Upper lobe of left lung (tissue), 6 donors: ENCODE measurements at places on chromosomes 1 and 21. TPM values are rescaled to one million over a fixed set of nuclear protein-coding genes. Genes with fewer than 3 reads are reported as not detected.

Gene MYCL
- total RNA-seq, result 8.2 TPM

GRCh38 chr1:225824533-225824941 is 14.6 kb downstream of the EPHX1 start:
- DNase-seq, result no peak

GRCh38 chr1:9291914-9292360 is 757 bp upstream of the SPSB1 start:
- no peak for DNase-seq

DNA sequence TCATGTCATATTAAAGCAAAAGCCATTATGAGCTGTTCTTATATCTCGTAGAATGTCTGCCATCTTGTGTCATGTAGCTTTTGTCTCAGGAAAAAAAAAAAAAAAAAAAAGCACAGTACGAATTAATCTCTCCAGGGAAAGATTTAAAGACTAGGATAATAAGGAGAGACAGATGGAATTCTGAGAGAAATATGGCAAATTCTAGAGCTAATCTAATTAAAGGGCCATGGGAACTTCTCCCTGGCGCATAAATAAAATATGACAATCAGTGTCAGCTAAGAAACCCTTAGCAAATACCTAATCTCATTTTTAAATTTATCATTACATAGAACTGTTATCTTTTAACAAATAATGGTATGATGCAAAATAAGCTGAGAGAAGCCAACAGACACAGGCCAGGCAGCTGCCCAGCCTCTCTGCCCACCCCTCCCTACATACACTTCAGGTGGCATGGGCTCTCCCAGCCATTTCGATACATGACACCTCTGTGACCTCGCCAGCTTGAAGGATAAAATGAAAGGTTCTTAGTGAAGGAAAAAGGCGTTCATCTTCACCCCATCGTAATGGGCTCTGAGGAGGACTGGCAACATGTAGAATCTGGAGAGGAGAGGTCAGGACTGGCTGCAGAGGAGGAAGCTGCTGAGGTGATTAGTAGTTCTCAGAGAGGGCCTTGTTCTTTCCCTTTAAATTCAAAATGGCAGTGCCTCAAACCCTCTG is 39.8 kb downstream of the DISC1 start:
- DNase-seq, result no peak

DNA sequence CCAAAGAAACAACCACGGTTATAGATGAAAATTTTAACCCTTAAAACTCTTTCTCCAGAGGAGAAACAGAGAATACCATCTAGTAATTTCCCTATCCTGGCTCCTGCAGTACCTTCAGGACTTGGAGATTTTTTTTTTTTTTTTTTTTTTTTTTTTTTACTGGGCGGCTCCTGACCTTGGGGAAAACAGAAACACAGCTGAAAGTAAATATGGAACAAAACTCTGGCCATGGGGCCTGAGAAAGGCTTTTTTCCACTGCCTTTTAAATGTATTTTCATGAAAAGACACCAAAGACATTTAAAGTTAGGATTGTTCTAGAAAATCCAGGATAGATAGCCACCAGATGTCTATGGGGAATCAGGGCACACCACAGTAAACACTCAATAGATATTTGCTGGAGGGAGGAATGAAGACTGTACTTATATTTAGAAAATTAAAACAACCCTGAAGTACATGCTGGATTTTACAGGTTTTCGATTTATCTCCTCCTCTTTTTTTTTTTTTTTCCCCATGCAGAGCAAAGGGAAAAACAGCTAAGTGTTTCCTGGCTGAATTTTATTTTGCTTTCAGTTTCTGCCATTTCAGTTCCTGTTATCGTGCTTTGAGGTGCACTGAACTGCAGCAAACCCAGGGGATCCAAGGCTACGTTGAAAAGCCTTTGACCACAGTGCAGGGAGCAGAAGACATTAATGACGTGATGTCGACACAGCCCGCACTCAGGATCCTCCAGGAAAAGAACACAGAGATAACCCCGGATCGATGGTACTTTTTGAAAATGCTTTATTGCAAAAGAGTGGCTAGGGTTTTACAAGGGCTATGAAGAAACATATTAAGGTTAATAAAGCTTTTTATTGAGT is 35.7 kb upstream of the CNN3 start:
- DNase-seq, result no peak
